ENCODE measurements at places on chromosomes 13 and 19.

- no peak for DNase-seq
These were observed 34.9 kb upstream of the GPR183 start for GRCh38 chr13:99341969-99342722.

DNA sequence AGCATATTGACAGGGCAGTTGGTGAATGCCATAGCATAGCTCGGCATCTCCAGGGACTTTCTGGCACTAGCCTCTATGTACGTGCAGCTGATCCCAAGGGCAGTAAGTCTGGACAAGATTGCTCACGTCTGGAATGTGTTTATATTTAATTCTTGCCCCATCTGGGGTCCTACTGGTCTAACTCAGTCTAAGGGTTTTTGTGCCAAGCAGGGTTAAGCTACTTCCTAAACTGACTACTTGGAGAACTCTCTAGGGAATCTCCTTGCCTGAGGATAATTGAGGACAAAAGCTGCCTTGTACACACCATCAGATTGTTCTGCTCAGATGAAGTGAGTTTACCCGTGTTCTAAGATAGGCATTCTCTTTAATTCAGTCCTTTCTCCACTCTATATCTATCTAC is 358.1 kb downstream of the MYO16 start:
- no peak for DNase-seq

- no peak for DNase-seq
These were observed 35.0 kb downstream of the ZNF536 start for GRCh38 chr19:30407068-30407709.

DNA sequence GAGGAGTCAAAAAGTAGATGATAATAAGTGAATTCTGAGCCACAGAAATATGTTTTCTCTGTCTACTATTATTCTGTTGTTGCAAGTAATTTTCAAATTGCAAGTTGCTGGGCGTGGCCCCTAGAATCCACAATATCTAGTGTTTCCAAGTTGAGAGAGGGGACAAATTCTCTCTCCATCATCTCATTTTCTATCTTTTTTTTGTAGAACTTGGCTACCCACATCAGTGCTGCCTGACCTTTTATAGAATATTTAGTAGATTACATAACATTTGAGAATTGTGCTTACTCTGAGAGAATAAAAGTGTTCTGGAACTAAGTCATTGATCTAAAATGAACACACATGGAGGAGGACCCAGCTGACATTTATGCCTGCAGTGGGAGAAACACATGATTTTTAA is 110.9 kb upstream of the CSNK1A1L start:
- DNase-seq, result no peak

GRCh38 chr19:34276614-34277013 is 22.3 kb downstream of the GARRE1 start:
- DNase-seq, result no peak

DNA sequence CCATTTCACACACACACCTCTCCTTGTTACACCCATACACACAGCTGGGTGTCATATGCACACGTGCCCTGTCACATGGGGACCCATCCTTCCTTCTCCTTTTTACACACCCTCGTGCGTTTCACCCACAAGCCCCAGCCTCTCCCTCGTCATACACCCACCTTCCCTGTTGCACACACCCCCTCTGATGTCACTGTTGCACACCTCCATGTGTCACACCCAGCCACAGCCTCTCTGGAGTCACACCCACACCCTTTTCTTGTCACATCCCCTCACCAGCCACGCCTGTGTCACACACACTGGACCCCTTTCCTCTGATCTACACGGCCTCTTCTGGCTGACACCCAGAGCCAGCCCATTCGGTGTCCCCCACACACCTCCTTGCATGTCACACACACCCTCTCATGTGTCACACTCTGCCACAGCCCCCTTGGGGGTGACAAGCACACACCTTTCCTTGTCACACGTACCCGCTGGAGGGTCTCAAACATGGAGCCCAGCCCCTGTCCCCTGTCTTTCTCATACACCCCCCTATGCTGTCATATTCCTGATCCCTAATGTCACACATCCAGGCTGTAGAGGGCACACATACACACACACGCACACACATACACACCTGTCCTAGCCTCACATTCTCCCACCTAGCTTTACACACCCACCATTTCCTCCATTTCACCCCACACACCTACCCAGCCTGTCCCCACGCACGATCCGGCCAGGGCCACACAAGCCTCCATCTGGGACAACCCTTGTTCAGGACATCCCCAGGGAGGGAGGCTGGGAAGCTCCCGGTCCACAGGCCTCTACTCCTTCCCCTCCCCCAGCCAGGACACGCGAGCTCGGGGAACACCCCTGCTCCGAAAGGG is 1.4 kb downstream of the NOVA2 start:
- no peak for DNase-seq

- DNase-seq, result no peak
These were observed 45.2 kb downstream of the CDADC1 start for GRCh38 chr13:49292742-49293486.

- DNase-seq, result peak; percentile 78
These were observed at the start of gene ZNF606 for GRCh38 chr19:58002384-58003173. Gene ZNF606, minus strand, starts transcription at chr19:58002820. Its CDS starts 1,501 bp downstream, at chr19:58001319.

GRCh38 chr13:46468570-46469463 is 81.8 kb upstream of the RUBCNL start:
- no peak for DNase-seq

DNA sequence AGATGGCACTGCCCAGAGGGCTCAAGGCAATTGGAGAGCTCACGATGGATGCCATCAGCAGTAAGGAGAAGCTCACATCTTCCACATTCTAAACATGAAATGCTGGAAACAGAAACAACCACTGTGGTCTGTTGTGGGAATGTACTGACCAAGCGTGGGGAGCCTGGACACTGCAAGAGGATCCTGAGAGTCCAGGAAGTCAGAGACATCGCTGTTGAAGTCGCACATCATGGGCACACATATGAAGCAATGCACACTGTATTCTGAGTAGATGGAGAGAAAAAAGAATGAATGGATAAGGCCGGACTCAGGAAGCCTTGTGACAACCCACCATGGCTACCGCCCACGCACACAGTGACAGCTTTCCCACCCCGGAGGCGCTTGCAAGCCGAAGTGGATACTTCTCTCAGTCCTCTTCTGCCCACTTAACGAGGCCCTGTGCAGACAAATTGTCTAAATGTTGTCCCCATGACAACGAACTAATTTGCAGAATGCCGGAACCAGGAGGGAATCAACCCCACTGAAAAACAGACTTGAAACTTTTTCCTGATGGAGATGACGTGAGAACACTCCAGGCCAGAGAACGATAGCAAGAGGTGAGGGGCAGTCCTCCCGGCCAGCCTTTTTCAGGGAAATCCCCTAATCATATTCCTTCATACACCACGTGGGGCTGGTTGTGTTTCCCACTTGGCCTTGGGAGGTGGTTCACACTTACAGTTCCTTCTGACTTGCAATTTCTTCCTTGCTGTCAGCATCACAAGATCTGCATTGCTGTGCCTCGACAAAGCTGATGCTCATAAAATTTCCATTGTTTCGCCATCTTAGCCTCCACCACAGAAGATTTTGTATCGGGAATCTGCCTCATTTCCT is 109.6 kb upstream of the SERP2 start:
- no peak for DNase-seq

DNA sequence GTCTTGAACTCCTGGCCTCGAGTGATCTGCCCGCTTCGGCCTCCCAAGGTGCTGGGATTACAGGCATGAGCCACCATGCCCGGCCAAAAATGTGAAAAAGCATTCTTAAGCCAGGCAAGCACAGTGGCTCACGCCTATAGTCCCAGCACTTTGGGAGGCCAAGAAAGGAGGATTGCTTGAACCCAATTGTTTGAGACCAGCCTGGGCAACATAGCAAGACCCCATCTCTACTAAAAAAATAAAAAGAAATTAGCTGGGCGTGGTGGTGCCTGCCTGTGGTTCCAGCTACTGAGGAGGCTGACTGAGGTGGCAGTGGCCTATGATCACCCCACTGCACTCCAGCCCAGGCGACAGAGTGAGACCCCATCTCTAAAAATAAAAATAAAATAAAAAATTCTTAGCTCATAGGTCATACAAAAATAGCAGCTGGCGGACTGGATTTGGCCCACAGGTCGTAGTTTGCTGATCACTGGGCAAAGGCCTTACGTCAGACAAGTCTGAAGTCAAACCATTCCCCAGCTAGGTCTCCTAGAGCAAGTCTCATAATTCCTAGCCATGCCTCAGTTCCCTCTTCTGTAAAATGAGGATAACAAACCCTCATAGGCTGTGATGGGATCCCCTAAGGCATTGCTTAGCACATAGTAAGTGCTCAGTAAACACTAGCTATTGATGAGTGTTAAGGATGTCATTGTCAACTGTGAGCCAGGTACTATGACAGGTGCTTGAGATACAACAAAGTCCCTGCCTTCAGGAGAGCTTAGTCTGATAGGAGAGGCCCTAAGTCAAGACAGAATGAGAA is 36.0 kb downstream of the INSR start:
- DNase-seq, result no peak

DNA sequence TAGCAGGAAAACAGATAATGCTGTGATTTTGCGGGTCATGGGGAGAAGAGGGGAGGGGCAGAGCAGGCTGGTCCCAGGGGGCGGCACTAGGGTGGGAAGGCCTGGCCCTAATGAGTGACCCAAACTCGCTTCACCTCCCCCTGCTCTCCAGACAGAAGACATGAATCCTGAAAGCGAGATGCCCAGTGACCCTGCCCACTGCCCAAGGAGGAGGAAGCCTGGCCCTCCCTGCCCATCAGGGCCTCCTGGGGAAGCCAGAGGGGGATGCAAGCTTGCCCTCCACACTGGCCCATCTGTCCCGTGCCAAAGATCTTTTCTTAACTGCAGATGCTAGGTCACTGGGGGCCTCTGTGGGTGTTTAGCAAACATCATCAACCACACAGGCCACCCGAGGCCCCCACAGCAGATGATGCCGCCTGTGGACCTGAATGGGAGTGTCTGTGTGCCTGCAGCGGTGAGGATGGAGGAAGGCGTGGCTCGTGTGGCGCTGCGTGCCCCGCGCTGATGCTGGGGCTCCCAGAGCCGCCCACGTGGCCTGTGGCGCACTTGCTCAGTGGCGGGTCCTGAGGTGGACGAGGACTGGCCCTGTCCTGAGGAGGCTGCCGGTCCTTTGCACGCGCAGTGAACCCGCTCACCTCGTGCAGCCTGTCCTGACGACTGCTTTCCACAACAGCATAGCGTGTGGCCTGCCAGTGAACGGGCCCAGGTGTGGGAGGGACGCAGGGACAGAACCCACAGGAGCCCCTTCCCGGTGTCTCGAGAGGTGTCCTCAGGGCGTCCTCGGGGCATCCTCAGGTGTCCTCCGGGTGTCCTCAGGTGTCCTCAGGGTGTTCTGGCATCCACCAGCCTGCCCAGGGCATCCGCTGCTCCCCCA is 80.5 kb upstream of the MCF2L start:
- DNase-seq, result no peak

GRCh38 chr19:23519031-23519430 is 123.8 kb upstream of the ZNF91 start:
- DNase-seq, result no peak

DNA sequence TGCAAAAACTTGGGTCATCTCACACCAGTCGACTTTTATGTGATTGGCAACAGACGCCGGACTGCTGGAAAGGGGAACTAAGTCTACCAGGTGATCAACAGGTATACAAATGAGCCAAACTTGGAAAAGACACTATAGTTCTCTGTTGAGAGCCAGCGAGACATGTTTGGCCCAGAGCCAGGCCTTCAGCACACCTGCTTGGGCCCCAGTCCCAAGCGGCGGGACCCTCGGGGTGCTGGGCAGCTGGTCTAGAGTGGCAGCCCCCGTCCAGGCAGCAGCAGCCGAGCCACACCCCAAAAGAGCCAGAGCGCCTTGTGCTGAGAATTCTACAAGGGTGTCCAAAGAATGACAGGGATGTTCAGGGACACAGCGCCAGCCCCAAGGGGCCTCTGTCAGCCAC is 28.0 kb downstream of the NAXD start:
- DNase-seq, result no peak

GRCh38 chr13:109058087-109058486 is 428.7 kb downstream of the MYO16 start:
- no peak for DNase-seq

DNA sequence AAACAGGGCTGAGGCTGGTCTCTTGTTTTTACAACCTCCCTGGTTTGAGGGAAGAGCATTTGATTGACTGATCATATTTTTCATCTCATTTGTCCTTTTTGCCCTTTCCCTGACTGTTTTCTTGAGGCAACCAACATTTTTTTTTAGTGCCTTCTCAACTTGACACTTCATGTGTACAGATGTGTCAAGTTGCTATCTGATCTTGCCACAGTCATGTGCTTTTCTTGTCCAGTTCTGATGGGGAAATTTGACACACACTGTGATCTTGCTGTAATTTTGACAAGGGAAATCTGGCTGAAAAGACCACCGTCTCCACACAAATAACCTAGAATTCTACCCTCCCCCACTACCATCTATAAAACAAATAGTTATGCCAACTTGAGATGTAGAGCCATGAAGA is 329.6 kb downstream of the KCTD12 start:
- DNase-seq, result no peak

DNA sequence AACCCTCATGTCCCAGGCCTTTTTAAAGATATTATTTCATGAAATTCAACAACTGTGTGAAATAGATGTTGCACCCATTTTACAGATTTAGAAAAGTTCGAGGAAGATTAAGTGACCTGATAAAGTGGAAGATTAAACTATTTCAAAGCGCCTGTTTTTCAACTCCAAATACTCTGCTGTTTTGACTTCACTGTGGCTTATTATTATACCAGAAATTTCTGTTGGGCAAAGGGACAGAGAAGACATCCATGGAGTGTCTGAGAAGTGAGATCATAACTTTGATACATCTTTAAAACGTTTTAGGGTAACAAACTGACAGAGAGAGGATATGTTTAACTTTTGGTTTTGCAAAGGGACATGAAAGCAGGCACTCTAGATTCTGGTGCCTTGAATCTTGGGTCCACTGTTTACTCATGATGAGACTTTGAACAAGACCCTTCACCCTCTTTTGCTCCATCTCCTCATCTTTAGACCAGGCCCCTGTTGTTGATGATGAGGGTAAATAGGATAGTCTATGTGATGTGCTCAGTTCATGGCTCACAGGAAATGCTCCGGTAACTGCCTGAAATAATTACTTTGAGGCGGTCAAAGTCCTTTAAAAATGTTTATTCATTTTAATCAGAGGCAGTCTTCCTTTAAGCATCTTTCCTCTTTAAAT is 55.4 kb downstream of the RFC3 start:
- DNase-seq, result no peak

DNA sequence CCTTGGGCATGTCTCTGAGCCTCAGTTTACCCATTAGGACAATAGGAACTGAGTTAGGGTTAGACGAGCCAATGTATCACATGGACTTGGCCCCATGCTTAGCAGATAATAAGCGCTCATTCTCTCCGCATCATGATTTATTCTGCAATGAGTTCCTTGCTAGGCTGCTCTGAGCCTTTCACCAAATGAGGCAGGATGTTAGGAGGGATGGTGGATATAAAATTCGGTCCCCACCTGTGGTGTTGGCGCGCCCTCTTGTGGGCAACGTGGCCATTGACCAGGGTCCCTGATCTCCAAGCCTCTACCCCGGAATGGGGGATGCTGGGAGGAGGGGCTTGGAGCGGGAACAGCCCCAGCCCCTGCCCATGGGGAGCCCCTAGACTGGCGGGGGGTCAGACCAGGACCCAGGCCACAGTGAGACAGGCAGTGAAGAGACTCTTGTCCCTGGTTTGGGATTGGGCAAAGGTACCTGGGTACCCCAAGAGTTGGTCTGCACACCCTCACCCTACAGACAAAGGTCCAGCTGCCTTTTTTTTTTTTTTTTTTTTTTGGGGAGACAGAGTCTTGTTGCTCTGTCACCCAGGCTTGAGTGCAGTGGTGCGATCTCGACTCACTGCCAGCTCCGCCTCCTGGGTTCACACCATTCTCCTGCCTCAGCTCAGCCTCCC is 43.9 kb downstream of the CERS4 start:
- DNase-seq, result peak; percentile 67

Measured in GDM1 (cell line).